ENCODE measurements at places on chromosomes 12 and 14.
A peak's percentile ranks its signal among the peaks of the same experiment; 100 is the strongest.

DNA sequence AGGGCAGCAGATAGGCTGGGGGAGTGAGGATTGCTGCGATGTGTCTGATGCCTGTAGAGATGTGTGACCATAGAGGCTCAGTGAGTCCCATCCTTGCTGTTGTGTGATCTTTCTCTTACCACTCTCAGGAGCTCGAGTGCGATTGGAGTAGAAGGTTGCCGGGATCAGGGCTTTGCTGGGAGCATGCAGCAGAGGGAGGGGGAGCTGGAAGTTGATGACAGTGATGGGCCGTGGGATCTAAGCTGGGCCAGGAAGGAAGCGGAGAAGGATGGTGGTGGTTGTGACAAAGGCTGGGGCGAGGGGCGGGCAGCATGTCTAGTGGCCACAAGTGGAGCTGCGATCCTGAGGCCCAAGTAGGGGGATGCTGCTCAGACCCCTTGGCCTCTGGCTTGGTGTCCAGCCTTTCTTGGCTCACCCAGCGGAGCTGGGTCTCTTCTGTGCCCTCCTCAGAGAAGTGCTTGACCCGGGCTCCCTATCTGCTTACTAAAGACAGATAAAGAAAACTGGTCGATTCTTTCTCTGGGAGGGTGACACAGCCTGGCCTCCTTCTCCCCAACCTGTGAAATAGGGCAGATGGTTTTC lies 66.2 kb downstream of the PRMT8 start:
- peaks cover 6% of the 10 kb centered on the region for H3K27me3 ChIP-seq
- H3K4me1 ChIP-seq: no peaks in the 10 kb centered on the region
- H3K27ac ChIP-seq: no peak overlapping the region
- no peaks in the 10 kb centered on the region for H3K36me3 ChIP-seq

DNA sequence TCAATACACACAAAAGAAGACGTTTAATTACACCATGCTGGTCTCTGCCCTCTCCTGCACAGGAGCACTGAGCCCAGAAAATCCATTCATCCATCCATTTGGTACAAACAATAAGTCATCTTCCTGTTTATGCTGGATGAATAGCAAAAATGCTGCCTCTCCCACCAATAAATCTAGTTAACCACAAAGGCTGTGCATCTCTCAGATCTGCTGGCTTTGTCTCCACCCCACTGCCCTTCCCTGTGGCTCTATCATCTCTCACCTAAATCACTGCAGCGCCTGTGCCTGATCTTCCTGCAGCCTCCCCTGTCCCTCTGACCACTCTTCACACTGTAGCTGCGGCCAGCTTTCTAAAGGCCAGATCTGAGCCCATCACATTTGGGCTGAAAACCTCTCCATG lies 72.9 kb upstream of the DDX11 start:
- no peak overlapping the region for H3K4me3 ChIP-seq
- peaks cover 3% of the 10 kb centered on the region for H3K27me3 ChIP-seq
- no peak overlapping the region for H3K27ac ChIP-seq
- DNase-seq: no peak

DNA sequence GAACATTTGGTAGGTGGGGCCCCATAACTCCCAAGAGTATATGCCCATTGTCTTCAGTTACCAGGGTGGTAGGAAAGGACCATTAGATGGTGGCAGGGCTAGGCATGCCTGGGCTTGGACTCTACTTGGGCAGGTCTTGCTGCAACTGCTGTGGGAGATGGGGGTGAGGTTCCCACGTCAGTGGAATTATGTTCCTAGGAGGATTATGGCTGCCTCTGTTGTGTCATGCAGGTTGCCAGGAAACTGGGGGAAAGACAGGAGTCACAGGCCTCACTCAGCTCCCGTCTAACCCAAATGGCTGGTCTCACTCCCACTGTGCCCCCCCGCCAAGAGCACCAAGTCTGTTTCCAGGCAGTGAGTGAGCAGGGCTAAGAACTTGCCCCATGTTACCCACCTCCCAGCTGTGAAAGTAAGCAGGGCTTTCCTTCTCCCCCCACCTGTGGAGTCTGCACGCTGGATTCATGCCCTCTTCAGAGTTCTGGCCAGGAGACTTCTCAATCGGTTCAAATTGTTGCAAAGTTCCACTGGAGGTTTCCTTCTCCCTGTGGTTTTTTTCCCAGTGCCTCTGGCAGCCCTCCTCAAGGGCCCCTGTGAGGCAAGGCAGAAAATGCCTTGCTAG lies 337.5 kb downstream of the CCDC91 start:
- peaks cover 23% of the 10 kb centered on the region for H3K4me1 ChIP-seq
- H3K27me3 ChIP-seq: no peaks in the 10 kb centered on the region
- peaks cover 26% of the 10 kb centered on the region for H3K36me3 ChIP-seq

- no peak for DNase-seq
- no peak overlapping the region for H3K4me3 ChIP-seq
- H3K4me1 ChIP-seq: no peaks in the 10 kb centered on the region
- no peaks in the 10 kb centered on the region for H3K27me3 ChIP-seq
These were observed 115.3 kb upstream of the PRB2 start for GRCh38 chr12:11510671-11511070.

- H3K27me3 ChIP-seq: peaks cover 3% of the 10 kb centered on the region
- DNase-seq: peak; percentile 54
- peaks cover 50% of the 10 kb centered on the region for H3K4me1 ChIP-seq
These were observed 8.6 kb downstream of the WDR89 start for GRCh38 chr14:63632932-63633514.

GRCh38 chr14:49992448-49992847 lies 99.6 kb downstream of the ARF6 start:
- H3K36me3 ChIP-seq: no peaks in the 10 kb centered on the region
- DNase-seq: no peak
- peaks cover 12% of the 10 kb centered on the region for H3K4me1 ChIP-seq
- peak overlapping the region; percentile 85 for H3K27ac ChIP-seq
- H3K27me3 ChIP-seq: no peaks in the 10 kb centered on the region
- H3K4me3 ChIP-seq: no peak overlapping the region

- no peak for DNase-seq
- H3K27me3 ChIP-seq: no peaks in the 10 kb centered on the region
- H3K4me1 ChIP-seq: no peaks in the 10 kb centered on the region
- H3K4me3 ChIP-seq: no peak overlapping the region
These were observed 55.4 kb upstream of the GARIN2 start for GRCh38 chr14:67133595-67134441.

GRCh38 chr12:12379831-12380730 lies 23.2 kb downstream of the BORCS5 start:
- peak overlapping the region; percentile 25 for H3K4me3 ChIP-seq
- DNase-seq: peak; percentile 87
- H3K27me3 ChIP-seq: peaks cover 10% of the 10 kb centered on the region
- H3K36me3 ChIP-seq: peaks cover 24% of the 10 kb centered on the region

- H3K4me3 ChIP-seq: no peak overlapping the region
- H3K27ac ChIP-seq: no peak overlapping the region
- no peak for DNase-seq
These were observed 45.4 kb downstream of the DUSP6 start for GRCh38 chr12:89306827-89307473.

- no peak for DNase-seq
- peak overlapping the region; percentile 94 for H3K27ac ChIP-seq
- no peak overlapping the region for H3K4me3 ChIP-seq
- peaks cover 35% of the 10 kb centered on the region for H3K36me3 ChIP-seq
These were observed 8.9 kb downstream of the DCP1B start for GRCh38 chr12:1995205-1995896.

DNA sequence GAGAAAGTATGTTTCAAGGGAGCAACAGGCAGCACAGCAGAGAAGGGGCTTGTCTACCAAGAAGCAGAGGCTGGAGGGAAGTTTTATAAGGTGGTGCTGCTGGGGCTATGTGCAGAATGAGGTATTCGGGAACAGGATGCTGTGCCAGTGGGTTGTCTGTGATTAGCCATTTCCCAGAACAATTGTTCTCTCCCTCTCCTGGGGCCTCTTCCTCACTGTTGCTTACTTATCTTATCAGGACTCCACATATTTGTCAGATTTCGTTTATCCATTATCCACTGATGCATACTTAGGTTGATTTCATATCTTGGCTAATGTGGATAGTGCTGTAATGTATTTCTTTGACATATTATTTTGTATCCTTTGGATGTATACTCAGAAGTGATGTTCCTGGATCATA lies 195.1 kb upstream of the RTL1 start:
- H3K36me3 ChIP-seq: no peaks in the 10 kb centered on the region
- H3K4me1 ChIP-seq: no peaks in the 10 kb centered on the region
- no peak for DNase-seq
- H3K27ac ChIP-seq: no peak overlapping the region
- H3K27me3 ChIP-seq: peaks cover 6% of the 10 kb centered on the region

- no peak for DNase-seq
- no peak overlapping the region for H3K4me3 ChIP-seq
- H3K4me1 ChIP-seq: no peaks in the 10 kb centered on the region
- H3K27ac ChIP-seq: no peak overlapping the region
- H3K27me3 ChIP-seq: no peaks in the 10 kb centered on the region
- H3K36me3 ChIP-seq: no peaks in the 10 kb centered on the region
These were observed 427.6 kb downstream of the IPO8 start for GRCh38 chr12:30268041-30268440.

GRCh38 chr12:122596838-122597237 lies 69.8 kb downstream of the KNTC1 start:
- H3K27ac ChIP-seq: no peak overlapping the region
- DNase-seq: no peak
- H3K36me3 ChIP-seq: peaks cover 12% of the 10 kb centered on the region
- no peaks in the 10 kb centered on the region for H3K27me3 ChIP-seq

DNA sequence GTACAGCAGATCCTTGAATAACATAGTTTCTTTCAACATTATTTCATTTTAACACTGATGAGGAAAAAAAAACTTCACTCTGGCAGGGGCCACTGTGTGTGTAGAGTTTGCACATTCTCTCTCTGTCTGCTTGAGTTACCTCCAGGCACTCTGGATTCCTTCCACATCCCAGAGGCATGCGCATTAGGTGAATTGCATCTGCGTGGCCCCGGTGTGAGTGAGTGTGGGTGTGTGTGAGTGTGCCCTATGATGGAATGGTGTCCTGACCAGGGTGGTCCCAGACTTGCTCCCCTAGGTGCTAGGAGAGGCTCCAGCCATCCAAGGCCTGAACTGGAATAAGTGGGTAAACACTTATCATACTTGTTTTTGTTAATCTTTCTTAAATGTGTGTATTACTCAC lies 90.6 kb upstream of the LRIG3 start:
- no peak overlapping the region for H3K27ac ChIP-seq
- no peaks in the 10 kb centered on the region for H3K27me3 ChIP-seq
- no peaks in the 10 kb centered on the region for H3K4me1 ChIP-seq
- no peaks in the 10 kb centered on the region for H3K36me3 ChIP-seq

Data from immature natural killer cell (primary cell).